ENCODE measurements at places on chromosomes 6 and 20. TPM values are rescaled to one million over a fixed set of nuclear protein-coding genes. Genes with fewer than 3 reads are reported as not detected.
A peak's percentile ranks its signal among the peaks of the same experiment; 100 is the strongest.

DNA sequence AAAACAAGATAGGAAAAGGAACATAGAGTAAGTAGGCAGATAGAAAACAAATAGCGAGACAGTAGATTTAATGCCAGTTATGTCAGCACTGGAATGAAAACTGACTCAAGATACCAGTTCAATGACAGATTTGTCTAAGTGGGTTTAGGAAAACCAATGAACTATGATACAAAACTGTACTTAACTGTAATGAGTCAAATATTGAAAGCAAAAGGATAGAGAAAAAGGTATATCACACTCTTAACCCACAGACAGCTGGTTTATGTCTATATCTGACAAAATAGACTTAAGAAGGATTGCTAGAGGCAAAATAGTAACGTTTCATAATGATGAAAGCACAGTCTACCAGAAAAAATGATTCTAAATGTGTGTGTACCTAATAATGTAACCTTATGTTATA is 38.2 kb downstream of the ATRN start:
- no peak for DNase-seq

- no peak for DNase-seq
Measured at GRCh38 chr20:17873410-17874270, 95.0 kb downstream of the SNX5 start.

DNA sequence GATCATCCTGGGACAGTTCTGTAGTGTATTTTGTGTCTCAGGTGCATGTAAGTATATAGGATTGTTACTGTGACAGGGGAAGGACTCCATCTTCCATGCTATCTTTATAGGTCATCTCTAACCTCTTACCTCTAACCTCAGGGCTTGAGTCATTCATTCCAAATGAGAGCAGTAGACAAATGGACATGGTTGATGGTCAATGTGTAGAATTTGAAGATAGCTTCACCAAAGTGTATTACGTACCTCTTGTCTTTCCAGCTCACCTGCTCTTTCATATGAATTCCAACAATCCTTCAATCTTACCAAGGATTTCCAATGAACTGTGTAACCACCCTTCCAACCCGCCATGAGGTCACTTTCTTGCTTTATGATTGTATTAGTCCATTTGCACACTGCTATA is 8.7 kb upstream of the ADGRG6 start:
- DNase-seq = no peak

DNA sequence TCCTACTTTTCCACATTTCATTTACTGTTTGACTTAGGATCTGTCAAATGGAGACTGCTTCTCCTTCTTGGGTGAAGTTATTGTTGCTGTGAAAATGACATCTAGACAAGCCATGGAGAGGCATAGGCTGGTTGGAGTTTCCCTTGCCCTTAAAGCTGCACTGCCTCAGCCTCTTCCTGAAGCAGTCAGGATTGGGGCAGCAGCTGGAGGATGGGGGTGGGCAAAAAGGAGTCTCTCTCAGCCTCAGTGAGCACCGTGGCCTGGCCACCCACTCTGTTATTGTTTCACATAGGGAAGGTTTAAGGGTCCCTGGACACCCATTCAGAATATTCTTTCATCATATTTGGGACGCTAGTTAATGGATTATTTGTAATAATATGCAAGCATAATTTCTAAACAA is 7.7 kb upstream of the ZBTB24 start:
- DNase-seq = no peak

- no peak for DNase-seq
Measured at GRCh38 chr6:14756340-14756739, 489.5 kb upstream of the JARID2 start.

DNA sequence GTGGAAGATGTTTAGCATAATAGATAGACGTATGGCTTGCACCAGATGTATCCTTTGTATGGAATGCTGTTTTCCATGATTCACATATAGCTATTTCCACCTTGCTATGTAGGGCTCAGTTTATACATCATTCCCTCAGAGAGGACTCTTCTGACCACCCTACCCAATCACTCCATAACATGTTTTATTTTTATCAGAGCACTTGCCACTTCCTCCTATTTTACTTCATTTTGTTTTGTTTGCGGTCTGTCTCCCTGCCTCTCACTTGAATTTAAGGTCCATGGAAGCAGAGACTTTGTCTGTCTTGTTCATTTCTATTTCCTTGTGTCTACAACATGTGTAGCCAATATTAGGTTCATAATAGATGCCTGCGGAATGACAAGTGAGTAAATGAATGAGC is 266.9 kb upstream of the CITED2 start:
- no peak for DNase-seq

GRCh38 chr6:34964564-34964963 is 75.5 kb downstream of the ANKS1A start:
- DNase-seq = no peak

DNA sequence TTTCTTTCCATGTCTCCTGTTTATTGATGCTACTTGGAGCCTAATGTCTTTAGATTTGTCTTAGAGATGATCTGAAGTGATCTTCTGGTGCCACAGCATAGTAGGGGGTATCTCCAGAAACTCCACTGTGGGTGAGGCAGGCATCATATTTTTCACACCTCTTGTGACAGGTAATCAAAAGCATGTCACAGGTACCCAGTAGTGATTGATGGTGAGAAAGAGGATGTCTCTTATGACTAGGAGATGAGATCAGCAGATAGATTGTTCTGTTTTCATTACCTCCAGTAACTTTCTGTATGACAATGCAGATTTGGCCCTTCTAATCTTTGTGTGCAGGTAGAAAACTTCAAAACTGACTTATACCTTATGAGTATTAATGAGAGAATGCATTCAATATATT is 13.5 kb downstream of the NCOA7 start:
- DNase-seq = no peak

Gene TRIM15
- 0.02 TPM for polyA plus RNA-seq

Gene CDSN
- polyA plus RNA-seq = 2.8 TPM

Gene IDH3B
- 131 TPM for polyA plus RNA-seq

DNA sequence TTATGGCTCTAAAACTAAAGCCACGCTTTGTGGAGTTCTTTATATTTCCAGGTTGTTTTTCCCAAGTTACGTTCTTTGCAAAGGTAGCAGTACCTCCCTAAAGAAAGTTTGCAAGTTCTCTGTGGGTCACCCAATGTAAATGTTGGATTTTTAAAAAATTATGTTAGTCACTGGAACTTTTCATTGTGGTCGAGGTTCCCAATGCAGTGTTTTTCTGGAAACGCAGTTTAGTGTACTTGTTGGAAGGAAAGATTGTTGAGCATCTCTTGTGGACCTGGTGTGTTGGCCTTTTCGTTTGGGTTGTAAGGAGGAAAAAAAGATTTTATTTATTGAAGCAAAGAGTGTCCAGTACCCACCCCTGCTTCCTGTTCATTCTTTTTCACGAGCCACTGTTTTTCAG is 1.4 kb downstream of the TOP1 start:
- no peak for DNase-seq

GRCh38 chr6:109243863-109244825 is 138.1 kb downstream of the CD164 start:
- DNase-seq = no peak

DNA sequence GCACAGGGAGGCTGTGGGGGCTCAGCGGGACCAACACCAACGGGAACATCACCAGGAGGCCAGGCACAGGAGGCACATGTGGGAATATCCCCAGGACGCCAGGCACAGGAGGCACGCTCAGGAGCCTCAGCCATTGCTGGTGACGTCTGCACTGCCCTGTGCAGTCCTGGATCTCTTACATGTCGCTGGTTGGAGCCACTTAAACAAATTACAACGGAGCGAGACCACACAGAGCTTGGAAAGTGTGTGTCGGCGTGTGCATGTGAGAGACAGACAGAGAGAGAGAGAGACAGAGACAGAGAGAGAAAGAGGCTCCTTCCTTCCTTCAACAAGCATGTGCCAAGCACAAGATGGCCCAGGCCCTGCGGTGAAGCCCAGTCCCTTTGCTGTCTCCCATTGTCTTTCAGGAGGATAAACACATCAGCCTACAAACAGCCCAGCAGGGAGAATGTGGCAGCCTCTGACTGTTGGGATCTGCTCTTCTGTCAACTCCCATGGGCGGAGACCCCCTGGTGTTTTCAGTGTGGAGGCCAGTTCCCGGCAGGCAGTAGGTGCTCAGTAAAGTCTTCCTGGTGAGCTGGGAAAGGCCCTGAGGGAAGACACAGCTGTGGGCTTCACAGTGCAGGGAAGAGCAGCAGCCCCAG is 112.7 kb upstream of the THBS2 start:
- DNase-seq = no peak

Gene WFDC11
- polyA plus RNA-seq = not detected

GRCh38 chr6:104940893-104941728 is 15.8 kb upstream of the LIN28B start:
- peak; percentile 7 for DNase-seq

GRCh38 chr6:79526897-79527296 is 10.3 kb downstream of the LCA5 start:
- no peak for DNase-seq

DNA sequence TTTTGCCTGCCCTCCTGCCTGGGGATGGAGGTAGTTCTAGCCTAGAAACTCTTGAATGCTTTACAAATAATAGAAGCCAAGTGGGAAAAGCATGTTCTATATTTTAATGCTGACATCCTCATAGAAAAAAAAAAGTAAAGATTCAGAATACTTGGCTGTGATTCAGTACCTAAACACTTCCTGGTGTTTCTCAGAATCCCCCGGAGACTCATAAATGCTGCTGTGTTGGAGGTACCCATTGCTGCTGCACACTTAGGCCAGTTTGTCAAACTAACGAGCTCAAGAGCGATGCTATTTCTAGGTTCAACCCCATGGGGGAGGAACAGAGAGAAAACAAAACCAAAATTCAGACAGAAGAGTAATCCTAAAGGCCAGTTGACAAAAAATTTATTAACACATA is 38.8 kb upstream of the ZFP64 start:
- no peak for DNase-seq

Gene SENP6
- polyA plus RNA-seq = 15.1 TPM

DNA sequence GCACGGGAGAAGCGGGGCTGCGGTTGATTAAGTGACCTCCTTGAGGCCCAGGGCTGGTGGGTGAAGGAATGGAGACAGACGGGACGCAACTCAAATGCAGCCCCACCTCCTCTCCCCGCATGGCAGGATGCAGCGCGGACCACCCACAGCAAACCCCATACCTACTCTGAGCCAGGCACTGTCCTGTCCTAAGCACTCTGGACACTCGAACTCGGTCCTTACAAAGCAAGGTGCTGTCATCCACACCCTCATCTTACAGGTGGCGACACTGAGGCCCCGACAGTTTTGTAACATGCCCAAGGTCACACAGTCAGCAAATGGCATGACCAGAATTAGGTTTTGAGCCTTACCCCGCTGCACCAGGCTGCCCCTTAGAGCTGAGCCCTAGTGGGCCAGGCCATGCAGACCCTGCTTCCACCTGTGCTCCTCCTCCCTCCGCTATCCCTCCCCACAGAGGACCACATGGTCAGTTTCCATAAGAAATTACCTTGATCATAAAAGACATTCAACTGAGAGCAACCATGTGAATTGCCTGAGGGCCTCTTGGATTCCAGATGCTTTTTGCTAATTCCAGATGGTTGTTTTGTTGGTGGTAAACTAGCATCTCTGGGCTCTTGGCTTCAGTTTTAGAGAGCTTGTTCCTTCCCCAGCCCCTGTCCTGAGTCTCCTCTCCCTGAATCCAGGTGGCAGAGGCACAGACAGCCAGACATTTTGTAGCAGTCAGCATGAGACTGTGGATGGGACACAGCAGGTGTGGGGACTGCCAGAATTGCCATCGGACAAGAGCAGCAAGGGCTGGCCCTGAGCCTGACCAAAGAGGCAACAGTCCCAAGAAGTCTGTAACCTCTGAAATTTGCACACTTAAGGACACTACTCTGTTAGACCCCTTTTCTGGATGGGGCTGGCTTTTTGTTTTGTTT is 171.9 kb upstream of the PMEPA1 start:
- DNase-seq = no peak

Gene MATN4
- 0.06 TPM for polyA plus RNA-seq

GRCh38 chr6:106849676-106850332 is 124.7 kb downstream of the CD24 start:
- no peak for DNase-seq

Gene RREB1
- 3.7 TPM for polyA plus RNA-seq

Gene PBOV1
- polyA plus RNA-seq = not detected

- no peak for DNase-seq
Measured at GRCh38 chr20:59618131-59618530, 13.8 kb downstream of the PHACTR3 start.
